ENCODE measurements at places on chromosomes 12 and 14. TPM values are rescaled to one million over a fixed set of nuclear protein-coding genes. Genes with fewer than 3 reads are reported as not detected.

Gene GLT1D1
- total RNA-seq: 0.11 TPM

DNA sequence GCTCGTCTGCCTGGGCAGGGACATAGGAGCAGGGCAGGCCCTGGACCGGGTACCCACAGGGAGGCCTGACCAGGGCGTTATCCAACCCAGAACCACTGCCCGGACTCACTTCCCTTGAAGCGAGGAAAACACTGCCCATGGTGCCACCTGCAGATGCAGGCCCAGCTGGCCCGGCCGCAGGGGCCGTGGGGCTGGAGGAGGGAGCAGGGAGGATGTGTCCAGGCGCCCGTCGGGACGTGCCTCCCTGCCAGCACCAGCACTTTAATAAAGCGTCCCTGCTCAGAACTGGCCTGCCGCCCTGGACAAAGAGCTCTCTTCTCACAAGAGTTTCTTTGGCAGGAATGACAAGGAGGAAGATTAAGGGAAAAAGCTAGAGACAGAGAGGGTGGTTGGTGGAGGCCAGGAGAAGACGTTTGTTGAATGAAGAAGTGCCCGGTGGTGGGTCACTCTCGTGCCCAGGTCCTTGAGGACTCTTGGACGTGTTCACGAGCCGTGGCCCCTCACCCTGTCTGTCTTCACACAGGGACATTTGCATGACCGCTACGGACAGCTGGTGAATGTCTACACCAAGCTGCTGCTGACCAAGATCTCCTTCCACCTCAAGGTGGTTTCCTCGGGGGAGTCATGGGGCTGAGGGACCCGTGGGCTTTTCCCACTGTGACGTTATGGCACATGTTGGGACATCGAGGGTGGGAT, 14.2 kb downstream of the HIP1R start:
- no peak for DNase-seq

DNA sequence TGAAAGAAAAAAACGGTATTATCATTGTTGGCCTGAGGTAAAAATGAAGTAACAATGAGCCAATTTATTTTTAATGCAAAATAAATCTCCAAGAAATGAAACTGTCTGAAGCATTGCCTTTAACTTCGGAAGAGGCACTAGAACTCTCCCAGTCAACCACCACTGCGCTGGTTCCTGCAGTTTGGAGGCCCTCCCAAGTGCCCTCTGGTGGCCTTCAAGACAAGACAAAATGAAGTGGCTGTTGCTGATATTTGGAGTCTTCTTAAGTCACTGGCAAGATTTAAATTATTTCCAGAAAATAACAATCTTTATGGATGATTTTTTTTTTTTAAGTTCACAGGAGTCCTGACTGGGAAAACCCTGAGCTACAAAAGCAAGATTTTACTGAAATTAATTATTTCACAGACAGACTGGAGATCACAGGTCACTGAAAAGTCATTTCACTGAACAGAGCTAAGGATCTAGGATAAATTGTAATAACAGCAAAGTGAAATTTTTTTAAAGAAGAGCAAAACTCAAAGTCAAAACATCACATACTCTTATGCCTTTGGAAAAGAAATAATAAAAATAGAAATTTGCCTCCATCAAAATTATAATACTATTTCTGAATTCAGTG, 58.2 kb downstream of the DICER1 start:
- DNase-seq: no peak

Gene PKP2
- 2.1 TPM for total RNA-seq

Gene CHMP4A
- total RNA-seq: 45.3 TPM

- DNase-seq: no peak
These were observed 14.7 kb downstream of the PCBP2 start for GRCh38 chr12:53466640-53467039.

- no peak for DNase-seq
These were observed 38.4 kb upstream of the PPP2R5C start for GRCh38 chr14:101723061-101723595.

- no peak for DNase-seq
These were observed 105.1 kb downstream of the PRIMA1 start for GRCh38 chr14:93683226-93683625.

Gene DLK1
- 0.86 TPM for total RNA-seq

GRCh38 chr12:6845395-6845794, 4.7 kb downstream of the GNB3 start:
- DNase-seq: no peak

Data from osteocyte (in vitro differentiated cells).